ENCODE measurements at places on chromosomes 7 and 10.

DNA sequence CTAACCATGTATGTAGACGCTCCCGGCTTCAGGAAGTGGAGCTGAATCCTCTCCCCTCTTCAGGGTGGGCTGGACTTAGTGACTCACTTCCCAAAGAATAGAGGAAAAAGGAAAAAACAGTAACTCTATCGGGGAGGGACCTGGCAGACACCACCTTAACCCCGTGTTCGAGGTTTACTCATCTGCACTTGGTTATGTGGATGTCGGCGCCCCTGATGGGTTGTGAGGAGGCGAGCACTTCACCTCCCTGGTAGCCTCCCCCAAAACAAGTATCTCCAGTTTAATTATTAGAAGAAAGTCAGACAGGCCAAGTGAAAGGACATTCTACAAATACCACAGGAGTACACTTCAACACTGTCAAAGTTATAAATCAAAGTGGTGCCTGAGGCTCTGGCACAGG, 559.7 kb downstream of the TCERG1L start:
- DNase-seq = no peak

GRCh38 chr7:4196121-4196819, 485.8 kb upstream of the FOXK1 start:
- DNase-seq = no peak

- DNase-seq = no peak
Measured at GRCh38 chr10:27603104-27603503, 99.0 kb downstream of the RAB18 start.

DNA sequence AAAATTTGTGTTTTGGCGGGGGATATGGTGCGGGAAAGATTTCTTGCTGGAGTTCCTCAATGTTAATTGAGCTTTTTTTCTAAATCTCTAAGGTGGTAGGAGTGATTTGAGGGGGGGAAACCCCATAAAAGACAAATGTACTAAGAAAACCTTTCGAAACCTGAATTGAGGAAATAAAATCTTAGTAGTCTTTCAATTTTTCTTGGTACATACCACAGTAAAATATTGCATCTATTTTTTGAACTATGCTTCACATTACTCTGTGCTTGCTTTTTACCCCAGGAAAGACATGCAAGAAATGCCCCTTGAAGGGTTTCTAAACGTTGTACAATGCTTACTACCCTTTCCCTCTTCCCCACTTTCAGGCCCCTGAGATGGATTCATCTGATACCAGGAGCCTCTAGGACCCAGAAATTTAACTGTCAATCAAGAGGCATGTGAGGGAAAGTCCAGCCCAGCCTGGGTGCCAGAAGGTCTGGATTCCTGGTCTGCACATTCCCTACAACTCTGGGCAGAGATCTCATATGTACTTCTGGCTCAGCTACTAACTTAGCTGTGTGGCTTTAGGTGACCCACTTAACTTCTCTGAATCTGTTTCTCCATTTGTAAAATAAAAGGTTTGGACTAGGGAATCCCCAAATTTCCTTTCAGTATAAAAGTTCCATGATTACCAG, 5.8 kb upstream of the PDCD4 start:
- no peak for DNase-seq

DNA sequence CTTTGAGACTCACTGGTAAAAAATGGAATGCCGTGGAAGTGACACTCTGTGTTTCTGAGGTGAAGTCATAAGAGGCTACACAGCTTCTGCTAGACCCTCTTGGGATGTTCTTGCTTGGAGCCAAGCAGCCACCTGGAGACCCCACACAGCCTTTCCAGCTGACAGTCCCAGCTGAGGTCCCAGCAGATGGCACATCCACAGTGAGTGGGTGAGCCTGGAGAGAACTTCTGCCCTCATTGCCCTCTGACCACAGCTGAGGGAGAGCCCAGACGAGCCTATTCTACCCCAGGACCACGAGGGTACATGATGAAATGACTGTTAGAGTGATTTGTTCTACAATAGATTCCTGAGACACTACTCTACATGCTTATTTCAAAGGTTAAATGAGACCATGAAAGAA, 44.3 kb downstream of the CXCL12 start:
- DNase-seq = no peak

GRCh38 chr7:25095516-25096345, 29.3 kb downstream of the CYCS start:
- no peak for DNase-seq

- no peak for DNase-seq
Measured at GRCh38 chr7:26275213-26275612, 16.4 kb upstream of the SNX10 start.

DNA sequence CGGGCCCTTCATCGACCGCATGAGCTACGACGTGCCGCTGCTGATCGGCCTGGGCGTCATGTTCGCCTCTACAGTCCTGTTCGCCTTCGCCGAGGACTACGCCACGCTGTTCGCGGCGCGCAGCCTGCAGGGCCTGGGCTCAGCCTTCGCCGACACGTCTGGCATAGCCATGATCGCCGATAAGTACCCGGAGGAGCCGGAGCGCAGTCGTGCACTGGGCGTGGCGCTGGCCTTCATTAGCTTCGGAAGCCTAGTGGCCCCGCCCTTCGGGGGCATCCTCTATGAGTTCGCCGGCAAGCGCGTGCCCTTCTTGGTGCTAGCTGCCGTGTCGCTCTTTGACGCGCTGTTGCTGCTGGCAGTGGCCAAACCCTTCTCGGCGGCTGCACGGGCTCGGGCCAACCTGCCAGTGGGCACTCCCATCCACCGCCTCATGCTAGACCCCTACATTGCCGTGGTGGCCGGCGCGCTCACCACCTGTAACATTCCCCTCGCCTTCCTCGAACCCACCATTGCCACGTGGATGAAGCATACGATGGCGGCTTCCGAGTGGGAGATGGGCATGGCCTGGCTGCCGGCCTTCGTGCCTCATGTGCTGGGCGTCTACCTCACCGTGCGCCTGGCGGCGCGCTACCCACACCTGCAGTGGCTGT, 1.2 kb downstream of the SLC18A3 start:
- no peak for DNase-seq

DNA sequence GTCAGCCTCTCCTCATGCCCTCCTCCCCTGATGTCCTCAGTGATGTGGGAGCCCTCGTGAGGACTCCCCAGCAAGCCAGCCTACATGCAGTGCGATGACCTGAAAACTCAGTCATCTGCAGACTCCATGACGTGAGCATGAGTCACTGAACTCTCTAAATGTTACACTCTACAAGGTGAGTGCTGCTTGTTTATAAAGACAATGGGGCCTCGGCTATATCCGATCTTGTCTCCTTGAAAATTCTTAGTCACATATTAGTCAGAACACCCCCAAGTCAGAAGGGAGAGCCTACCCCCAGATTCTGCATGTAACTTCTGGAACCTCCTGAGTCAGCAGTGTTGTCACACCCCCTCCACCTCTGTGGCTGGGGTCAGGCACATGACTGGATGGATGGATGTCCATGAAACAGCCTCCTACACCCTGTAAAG, 673.8 kb downstream of the INHBA start:
- DNase-seq = no peak

GRCh38 chr10:17023386-17024298, 106.0 kb downstream of the CUBN start:
- DNase-seq = peak; percentile 68

GRCh38 chr10:86068231-86069054, 298.2 kb downstream of the GRID1 start:
- DNase-seq = no peak

DNA sequence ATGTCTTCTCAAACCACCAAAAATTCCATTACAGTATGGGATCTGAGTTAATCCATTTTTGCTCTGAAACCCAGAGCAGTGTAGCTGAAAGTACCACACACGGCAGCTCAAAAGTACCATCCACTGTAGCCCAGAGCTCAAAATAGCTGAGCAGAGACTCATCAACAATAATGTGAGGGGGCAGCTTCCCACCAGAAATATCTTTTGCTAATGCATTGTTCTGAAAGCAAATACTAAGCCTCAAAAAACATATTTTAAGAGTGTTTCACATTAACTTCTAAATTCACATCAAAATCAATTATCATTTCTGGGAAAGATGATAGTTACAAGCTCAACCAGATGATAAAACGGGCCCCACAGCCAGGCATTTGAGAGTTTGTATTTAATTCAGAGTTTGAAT, 73.7 kb downstream of the ABLIM1 start:
- DNase-seq = no peak

DNA sequence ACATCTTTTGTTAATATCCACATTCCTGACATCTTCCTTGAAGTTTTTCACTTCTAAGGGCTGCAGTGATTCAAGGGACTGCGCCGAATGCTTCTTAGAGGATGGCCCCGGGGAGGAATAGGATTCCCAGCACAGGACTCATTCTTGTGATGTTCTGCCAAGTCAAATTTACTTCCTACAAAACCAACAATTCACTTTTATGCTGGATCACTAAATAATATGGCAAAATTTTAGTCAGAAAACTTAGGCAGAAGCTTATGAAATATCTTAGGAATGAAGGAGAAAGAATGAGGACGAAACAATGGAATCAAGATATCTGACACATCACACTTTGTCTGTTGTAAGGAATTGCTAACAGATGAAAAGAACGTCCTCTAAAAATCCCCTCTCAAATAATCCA, 151.5 kb downstream of the JAZF1 start:
- no peak for DNase-seq

GRCh38 chr7:2129323-2130095, 103.2 kb downstream of the MAD1L1 start:
- no peak for DNase-seq

GRCh38 chr7:143321734-143322133, 5.8 kb downstream of the CLCN1 start:
- no peak for DNase-seq

DNA sequence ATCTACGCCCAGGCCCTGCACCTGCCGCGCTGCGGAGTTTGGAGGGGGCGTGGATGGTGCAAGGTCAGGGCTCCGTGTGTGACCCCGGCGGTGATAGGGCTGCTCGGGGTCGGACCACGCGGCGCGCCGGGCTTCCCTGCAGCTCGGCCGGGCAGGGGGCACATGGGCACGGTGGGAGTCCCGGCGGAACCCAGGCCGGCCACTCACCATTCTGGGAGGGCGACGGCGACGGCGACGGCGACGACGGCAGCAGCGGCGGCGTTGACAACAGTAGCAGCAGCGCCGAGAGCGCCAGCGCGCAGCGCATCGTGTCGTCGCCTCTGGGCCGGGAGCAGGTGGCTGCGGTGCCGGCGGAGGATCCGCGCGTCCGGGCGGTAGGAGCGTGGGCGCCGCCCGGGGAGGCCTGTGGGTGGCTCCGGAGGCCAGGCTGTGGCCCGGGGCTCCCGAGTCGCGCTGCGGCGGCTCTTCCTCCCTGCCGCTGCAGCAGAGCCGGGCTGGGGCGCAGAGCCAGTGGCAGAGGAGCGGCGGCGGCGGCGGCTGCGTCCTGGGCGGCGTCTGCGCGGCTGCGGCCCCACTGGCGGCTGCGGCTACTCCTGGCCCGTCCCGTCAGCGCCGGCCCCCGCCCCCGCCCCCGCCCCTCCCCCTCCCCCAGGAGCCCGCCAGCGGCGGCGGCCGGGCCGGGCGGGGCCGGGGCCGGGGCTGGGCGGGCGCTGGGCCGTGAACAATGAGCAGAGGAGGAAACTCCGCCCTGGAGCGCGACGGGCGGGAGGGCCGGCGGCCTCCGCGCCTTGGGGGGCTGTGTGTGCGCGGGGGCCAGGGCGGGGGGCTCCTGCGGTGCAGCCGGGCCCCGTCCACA, at the start of gene PODXL:
PODXL (minus strand) TSS at position 576 of the 856 bp plus-strand sequence; CDS start at position 307, 269 bp downstream.
- peak; percentile 66 for DNase-seq

GRCh38 chr7:14191686-14192098, 202.2 kb upstream of the ETV1 start:
- DNase-seq = no peak

- DNase-seq = no peak
Measured at GRCh38 chr10:128337860-128338378, 211.7 kb upstream of the MKI67 start.

DNA sequence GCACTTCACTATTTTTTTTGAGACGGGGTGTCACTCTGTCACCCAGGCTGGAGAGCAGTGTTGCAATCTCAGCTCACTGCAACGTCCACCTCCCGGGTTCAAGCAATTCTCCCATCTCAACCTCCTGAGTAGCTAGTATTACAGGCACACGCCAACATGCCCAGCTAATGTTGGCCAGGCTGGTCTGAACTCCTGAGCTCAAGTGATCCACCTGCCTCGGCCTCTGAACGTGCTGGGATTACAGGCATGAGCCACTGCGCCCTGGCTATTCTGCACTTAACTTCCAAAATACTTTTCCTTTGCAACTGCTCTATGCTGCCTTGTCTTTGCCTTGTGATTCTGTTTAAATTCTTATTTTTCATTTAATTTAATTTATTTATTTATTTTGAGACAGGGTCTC, 67.0 kb upstream of the ZNF479 start:
- DNase-seq = no peak

DNA sequence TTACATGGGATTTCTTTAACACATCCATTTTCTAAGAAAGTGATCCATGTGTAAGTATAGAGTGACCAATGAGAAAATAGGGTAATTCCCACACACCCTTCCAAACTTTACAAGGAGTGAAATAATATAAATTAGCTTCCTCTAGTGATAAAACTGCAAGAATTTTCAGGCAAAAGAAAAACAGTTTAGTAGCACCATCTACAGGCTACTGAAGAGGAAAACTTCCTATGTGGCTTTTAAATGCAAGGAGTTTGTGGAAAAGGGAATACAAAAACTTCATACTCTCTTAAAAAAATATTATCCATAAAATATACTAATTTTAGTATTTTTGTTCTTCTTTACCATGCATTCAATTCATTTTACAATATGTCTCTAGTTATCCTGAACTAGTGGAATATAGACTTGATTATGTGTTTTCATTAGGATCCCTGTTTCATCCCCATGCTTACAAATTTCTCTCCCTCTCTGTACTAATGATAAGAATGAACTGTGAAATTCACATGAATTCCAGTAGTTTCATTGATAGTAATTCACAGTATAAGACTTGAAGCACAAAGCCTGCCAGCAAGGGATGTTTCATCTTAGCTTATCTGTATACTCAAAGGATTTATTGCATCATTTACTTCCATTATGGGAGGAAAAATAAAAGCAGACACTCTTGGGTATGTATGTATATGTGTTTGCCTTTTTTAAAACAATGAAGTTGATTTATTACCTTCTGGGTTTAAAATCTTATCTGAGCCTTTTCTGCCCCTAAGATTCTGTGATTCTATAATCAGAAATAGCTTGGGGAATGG, 442.9 kb downstream of the AUTS2 start:
- no peak for DNase-seq

DNA sequence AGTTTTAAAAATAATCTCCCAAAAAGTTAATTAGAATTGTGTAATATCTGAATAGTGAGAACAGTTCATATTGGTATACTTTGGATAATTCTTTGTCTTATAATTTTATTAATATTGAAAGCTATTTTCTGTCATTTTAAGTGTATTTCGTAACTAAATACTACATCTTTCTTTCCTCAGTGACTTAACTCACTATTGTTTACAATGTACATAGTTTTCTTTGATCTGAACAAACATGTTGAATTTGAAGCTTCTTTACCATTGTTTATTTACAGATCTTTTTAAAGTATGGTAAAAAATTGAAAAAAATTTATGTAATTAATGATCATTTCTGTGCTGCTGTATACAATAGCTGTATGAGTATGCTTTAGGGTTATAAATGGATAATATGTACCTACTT, 5.1 kb downstream of the PDCD4 start:
- no peak for DNase-seq

- DNase-seq = no peak
Measured at GRCh38 chr7:111933609-111934008, 272.6 kb downstream of the DOCK4 start.

GRCh38 chr7:50400114-50400513, 50.0 kb downstream of the FIGNL1 start:
- DNase-seq = no peak

GRCh38 chr7:100022621-100023020, 7.2 kb downstream of the ZKSCAN1 start:
- no peak for DNase-seq

- no peak for DNase-seq
Measured at GRCh38 chr7:49631071-49631815, 142.2 kb upstream of the VWC2 start.

- no peak for DNase-seq
Measured at GRCh38 chr10:98446151-98446660, 529 bp downstream of the HPS1 start.

Measured in stimulated activated naive CD8-positive, alpha-beta T cell treated with anti-CD3 and anti-CD28 coated beads, Interleukin-15, amount 100 ng/mL, for 72 hours (primary cell).